Stimulated activated CD4-positive, alpha-beta T cell treated with anti-CD3 and anti-CD28 coated beads, Interleukin-12 subunit alpha, Interleukin-12 subunit beta, amount 100 ng/mL, for 4 hours (primary cell): ENCODE measurements at places on chromosomes 2 and 18.

DNA sequence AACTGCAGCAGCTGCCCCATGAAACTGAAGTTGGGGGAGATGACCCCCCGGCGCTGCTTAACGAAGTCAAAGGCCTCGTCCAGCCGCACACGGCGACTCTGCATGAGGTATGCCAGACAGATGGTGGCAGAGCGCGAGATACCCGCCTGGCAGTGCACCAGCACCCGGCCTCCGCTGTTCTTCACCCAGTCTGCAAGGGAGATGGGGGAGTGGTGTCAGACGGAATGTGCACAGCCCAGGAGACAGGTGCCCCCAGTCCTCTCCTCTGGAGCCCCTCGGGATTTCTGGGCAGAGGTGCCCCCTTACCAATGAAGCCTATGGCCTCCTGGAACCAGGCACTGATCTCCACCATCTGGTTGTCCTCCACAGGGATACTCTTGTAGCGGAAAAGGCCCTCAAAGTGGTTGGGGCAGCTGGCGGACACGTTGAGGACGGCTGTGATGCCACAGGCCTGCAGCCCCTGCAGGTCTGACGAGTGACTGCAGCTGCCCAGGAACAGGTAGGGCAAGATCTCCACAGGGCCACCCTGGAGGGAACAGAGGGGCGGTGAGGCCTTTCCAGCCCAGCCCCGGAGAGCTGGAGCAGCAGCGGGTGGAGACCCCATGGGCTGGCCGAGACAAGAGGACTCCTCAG is 1.3 kb downstream of the DUSP2 start:
- DNase-seq: peak; percentile 51

GRCh38 chr2:607172-607571 is 70.0 kb downstream of the TMEM18 start:
- DNase-seq: no peak

DNA sequence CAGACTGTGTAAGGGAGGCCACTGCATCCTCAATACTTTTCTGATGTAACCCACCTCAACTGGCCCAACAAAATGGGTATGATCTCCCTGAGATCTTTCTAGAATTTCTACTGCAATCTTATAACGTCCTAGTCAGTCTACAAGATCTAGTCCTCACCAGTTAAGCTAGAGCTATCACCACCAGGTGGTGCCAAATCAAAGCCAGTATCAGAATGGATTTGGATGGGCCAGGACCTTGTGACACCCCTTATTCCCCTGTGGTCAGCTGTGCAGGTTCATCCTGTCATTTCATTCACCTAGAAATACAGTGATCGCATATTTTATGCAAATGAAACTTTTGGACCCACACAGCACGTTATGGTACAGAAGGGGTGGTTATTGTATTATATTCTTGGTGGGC is 90.3 kb downstream of the OLA1 start:
- DNase-seq: peak; percentile 12

DNA sequence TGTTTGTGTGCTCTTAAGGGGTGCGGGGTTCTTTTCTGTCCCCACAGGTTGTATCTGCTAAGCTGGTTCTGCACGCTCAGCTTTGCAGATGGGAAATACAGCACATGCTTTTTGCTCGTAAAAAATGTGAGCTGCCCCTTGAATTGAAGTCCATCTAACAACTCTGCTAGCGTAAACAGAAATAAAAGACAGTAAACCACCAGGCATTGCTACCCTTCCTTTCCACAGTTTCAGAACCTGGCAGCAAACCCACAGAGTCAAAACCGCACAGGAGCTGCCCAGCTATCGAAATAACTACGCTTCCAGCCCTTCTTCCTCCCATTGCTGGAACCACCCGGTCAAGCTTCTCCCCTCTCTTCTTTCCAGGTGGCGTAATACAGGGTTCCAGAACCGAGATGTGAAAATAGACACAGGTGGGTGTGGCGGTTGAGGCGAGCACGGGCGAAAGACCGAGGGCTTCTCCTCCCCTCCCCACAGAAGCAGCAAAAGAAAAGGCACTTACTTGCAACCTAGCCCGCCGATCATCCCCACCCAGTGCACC is 479 bp downstream of the SCN9A start:
- DNase-seq: no peak

DNA sequence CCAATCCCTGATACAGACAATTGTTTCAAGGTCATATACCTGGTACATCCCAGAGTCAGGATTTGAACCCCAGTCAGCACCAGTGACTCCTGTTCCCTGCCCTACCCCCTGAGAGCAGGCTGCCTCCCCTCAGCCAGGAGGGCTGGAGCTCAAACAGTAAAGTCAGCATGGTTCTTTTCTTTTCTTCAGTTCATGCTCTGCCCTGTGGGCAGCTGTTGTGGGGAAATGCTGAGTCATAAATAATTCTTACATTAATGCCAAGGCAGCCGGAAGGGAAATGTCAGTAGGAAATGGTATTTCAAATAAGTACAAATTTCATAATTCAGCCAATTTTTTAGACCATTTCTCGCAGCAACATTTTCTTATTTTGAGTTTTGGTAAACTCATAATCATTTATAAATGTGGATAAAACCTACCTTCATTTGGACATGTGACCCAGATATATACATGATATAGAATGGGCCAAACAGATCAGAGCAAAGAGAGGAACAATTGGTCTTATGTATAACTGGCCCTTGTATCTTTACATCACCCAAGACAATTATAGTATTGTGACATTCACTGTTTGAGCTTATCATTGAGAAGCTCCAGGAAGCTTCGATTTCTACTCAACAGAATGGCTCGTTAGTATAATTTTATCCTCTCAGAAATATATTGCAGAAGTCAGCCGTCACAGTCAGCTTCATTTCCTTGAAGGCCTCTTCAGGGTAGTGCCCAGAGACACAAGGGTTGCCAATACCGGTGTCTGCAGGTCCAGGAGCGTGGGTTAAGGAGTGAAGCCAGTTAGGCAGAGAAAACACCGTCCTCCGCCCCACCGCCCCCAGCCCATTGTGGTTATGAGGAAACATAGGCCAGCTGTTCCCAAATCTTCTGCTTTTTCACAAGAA is 28.0 kb upstream of the SCYGR1 start:
- DNase-seq: no peak

GRCh38 chr2:13102397-13103063 is 385.8 kb downstream of the TRIB2 start:
- no peak for DNase-seq

DNA sequence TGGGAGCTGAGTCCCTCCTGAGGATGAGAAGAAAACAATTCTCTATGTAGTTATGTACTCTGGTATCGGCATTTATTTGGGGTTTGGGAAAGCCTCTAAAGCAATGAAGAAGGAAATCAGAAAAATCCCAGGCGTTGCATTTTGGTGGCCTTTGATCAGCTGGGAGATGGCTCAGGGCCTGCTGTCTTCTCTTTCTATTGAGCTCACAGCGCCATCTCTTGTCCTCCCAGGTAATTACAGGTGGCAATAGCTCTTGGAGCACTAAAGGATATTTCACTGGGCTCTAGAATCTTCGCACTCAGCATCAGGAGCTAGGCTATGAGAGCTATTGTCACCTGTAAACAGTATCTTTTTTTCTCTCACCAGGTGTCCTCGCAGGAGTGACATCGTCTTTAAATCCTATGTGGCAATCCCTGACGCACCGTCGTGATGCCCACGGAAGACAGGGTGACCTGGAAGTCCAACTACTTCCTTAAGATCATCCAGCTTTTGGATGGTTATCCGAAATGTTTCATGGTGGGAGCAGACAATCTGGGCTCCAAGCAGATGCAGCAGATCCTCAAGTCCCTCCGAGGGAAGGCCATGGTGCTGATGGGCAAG is 76.1 kb upstream of the PMAIP1 start:
- peak; percentile 5 for DNase-seq

DNA sequence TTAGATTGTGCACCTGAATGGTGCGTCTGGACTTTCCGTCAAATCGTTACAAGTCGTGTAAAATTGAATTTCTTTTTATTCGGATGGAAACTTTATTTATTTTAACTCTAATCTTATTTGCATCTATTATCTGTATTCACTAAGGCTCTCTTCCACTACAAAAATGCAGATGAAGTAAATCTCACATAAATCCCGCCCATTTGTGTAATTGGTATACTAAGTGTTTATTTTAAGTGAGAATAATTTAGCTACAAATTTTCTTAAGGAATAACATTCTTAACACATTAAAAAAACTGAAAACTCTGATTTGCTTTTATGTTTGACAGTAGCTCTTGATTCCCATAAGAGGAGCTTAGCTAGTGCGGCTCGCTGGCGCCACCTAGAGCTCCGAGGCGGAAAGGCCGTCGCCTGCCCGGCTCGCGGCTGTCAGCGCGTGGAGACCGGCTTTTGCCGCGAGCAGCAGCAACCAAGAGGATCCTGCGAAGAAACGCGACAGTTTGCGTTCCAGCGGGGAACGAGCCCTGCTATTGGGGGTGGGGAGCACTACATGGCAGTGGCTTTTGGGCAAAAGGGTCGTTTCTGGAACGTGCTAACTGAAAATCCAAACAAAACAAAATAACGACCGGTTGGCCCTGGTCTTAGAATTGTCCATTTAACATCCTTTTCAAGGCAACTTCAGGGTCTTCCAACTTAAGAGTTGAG is 6.7 kb downstream of the SP9 start:
- DNase-seq: peak; percentile 84

GRCh38 chr2:55085113-55086040 is 35.1 kb upstream of the RTN4 start:
- no peak for DNase-seq

DNA sequence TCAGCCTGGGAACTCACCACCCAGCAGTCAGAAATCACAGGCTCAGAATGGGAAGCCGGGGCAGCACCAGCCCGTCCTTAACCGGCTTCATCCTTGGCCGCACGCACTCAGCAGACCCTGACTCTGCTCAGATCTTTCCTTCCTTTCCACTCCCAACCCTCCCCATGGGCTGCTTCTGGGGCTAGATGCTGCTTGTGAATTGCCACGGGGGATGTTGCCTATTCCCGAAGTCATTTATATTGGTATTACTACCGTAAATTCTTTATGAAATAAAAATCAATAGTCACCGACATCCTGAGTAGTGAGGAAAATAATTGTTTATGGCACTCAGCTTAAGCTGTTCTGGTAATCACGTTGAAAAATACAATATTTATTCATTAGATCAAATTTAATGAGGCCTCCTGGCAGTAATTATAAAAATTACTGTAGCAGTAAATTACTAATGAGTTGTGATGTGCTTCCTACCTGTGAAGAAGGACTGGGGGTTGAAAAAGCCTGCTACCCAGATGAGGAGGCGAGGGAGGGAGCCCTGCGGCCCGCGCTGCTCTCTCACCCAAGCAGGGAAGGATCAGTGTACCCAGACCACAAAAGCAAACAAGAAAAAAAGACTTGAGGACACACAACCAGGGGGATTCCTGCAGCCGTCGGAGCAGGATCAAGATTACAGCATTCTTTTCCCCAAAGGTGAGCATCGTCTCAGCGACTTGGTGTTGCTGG is 31.5 kb downstream of the CDCA7 start:
- DNase-seq: no peak

DNA sequence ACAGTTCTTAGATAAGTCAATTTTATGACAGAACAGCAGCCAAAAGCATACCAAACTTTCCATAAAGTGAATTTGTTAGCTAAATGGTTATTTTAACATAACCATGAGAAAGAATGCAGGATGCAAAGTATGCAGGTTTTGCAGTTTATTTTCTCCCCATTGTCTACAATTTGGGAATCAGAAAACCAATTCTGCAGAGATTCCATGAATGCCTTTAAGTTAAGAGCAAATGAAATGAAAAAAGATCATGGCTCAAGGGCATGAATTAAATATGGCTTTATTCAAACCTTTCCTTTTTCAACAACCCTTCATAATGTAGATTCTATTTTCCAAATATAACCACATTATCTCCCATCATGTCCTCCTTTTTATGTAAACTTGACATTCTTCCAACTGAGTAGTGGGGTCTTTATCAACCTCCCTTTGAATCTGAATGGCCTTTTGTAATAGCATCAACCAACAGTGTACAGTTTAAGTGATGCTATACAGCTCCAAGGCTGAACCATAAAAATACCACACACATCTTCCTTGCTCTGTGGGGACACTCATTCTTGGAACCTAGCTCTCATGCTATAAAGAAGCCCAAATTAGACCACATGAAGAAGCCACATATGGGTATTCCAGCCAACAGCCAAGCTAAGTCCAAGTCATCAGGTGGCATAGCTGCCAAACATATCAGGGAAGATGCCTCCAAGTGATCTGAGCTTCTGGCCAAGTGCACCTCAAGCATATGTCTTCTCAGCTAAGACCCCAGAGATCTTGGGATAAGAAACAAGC is 49.8 kb downstream of the PIAS2 start:
- DNase-seq: no peak

DNA sequence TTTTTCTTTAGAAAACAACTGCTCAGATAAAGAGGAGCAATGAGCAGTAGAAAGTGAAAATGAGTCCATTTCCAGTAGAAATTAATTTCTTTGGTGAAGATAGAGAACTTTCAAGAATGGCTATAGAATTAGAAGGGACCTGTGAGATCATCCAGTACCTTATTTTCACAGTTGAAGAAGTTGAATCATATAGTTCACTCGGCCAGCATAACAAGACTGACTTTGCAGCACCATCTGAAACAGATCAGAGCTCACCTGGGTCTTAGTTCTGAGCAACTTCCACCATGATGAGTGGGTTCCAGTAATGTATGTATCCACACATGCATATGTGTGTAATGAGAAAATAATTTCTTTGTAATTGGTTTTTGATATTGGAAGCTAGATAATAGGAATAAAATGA is 58.6 kb downstream of the CERS6 start:
- DNase-seq: no peak

DNA sequence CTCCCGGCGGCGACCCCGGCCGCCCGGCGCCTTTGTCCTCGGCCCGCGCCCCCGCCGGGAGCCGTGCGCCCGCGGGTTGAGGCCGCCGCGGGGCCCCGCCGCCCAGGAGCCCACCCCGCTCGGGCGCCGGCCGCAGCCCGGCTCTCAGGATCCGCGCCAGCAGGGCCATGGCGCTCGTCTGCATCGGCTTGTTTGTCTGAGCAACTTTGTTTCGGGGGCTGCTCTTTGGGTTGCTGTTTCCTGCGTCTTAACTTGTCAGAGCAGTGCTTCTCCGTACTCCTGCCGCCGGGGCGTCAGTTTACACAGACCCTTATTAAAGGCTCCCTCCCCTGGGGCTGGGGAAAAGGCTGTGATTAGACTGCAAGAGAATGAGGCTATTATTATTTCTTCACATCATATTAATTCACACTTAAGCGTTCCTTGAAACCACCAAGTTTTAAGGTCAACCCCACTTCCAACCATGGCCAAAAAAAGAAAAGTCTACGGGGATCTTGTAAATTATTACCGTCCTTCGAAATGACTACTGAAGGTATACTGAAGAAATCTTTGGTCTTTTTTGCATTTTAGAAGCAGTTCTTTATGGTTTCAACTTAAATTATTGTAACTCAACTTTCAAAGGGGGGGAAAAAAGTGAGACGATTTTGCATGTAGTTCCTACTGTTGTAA is at the start of gene CYP27C1:
TSS of gene CYP27C1 (minus strand) at position 198 of the 666 bp plus-strand sequence. CDS start at position 169, 29 bp downstream.
- DNase-seq: no peak

DNA sequence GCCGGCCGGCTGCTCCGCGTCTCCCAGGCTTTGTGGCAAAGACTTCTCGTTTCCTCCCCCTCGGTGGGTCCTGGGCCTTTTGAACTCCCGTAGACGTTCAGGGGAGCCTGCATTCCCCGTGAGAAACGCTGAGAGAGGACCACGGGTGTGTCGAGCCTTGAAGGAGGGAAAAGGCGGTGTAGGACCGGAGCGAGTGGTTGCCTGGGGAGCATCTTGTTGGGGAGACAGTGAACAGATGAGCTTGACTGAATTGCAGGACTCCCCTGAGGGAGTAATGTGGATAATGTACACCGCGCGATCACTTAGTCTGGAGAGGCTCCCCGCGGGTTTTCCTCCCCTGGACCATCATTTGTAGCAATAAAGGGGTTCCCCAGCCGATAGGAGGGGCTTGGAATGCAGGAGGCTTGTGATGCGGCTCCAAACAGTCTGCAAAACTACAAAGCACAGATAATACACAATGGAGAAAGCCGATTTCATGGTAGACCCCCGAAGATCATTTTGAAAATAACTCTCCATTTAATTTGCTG is 769 bp downstream of the ALMS1 start:
- no peak for DNase-seq
